T follicular helper cell (primary cell): ENCODE measurements at places on chromosomes 2 and 18.

DNA sequence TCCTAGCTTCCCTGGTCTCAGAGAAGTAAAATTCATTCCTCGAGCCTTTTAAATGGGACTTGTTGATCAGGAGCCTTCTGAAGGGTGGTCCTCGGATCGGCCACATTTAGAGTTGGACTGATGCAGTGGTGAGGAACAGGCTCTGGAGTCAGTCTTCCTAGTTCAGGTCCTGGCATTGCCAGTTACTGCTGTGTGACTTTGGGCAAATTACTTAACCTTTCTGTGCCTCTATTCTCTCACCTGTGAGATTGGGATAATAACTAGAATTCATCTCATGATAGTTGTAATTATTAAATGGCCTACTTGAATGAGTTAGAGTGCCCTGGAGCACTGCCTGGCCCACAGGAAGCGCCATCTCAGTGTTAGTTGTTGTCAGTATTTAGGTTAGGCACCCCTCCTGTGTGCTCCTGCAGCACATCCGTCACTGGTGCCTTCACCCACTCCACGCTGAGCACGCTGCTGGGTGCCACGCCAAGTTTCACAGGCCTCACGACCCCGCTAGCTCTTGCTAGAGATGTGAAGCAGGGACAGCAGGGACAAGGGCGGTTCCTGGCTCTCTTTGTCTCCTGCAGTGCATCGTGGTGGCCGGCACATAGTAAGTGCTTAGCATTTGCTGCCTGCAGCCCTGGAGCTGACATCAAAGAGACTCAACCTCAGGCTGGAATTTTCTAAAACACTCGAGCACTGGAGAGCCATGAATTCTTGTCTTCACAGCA lies 122.9 kb downstream of the FAM210A start:
- no peak for DNase-seq

DNA sequence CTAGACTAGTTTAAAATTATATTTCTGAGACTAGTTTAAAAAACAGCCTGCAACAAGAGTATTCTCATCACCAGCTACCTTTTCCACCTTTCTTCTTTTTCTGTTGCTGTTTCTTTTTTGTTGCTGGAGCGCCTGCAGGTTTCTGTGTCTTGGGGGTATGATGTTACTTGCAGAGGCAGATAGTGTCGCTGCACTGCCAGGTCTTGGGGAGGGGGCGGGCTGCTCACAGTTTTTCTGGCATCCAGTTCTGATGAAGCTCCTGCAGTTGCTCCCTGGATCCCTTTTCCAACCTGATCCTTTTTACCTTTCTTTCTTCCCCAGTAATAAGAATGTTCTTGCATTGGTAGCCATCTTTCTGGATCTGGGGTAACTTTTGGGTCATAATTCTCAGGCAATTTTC lies 8.0 kb upstream of the C18orf32 start:
- DNase-seq: no peak

DNA sequence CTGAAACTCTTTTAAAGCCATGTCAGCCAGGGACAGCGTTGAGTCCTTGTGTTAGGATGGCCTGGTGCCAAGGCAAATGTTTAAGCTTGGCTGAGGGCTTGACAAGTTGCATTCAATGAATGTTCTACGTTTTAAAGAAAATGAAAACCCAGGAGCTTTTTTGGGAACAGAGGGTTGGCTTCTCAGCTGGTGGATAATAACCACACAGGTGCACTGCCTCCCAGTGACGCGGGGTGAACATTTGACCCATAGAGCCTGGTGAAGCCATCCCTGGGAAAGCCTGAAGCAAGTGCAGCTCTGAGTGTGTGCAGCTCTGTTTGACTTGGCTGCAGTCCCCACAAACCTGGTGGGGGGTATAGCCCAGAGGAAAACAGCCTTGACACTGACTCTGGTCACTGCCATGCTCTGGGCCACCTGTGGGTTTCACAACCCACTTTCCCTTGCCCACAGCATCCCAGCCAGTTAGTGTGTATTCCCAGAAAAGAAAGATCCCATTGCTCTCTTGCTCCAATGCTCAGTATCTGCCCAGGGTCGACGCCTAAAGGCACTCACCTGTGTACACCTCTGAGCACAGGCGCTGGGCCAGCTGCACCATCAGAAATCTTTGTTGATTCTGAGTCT lies 874.9 kb downstream of the RNF144A start:
- DNase-seq: no peak

- DNase-seq: no peak
These were observed 80.3 kb downstream of the INSIG2 start for GRCh38 chr2:118168615-118169014.

DNA sequence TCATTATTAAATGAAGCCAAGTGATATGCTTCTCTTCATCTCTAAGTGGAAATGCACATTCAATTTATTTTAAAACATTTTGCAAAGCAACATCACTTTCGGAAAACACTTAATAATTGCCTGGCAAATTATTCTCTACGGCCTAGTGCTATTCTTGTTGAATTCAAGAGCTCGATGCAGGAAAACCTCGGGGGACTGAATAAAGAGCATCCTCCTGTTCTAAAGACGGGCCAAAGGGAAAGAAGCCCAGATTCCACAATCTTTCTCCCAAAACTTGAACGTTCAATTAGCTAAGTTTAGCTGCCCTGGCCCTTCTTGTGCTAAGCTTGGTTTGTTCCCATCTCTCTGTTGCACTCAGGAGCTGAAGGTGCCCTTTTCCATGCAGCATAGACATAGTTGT lies 23.2 kb upstream of the SEH1L start:
- no peak for DNase-seq

- no peak for DNase-seq
These were observed 403.7 kb downstream of the STK39 start for GRCh38 chr2:167843657-167844056.

DNA sequence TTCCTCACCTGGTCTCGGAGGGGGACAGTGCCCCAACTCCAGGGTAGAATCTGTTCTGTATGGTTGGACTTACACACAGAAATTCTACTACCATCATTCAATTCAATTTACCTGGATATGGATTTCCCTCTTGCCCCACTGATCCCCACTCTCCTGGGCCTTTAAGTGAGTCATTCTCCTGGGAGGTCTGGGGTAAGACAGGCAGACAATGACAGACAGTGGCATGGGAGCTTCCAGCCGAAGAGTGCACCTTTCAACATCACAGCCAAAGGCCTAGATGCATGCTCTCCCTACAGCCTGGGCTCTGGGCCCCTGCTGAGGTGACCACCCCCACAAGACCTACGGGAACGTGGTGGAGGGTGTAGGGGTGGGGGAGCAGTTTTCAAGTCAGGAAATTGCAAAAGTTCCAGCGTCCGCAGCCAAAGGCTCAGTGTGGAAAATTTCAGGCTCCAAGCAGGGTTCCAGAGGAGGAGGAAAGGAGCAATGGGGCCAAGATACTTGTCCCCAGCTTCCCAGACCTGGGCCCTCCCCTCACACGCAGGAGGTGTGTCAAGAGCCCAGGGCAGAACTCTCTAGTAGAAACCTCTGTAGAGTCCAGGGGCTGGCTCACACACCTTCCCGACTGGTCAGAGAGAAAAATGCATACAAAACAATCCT lies 296.4 kb downstream of the CYP26B1 start:
- no peak for DNase-seq

DNA sequence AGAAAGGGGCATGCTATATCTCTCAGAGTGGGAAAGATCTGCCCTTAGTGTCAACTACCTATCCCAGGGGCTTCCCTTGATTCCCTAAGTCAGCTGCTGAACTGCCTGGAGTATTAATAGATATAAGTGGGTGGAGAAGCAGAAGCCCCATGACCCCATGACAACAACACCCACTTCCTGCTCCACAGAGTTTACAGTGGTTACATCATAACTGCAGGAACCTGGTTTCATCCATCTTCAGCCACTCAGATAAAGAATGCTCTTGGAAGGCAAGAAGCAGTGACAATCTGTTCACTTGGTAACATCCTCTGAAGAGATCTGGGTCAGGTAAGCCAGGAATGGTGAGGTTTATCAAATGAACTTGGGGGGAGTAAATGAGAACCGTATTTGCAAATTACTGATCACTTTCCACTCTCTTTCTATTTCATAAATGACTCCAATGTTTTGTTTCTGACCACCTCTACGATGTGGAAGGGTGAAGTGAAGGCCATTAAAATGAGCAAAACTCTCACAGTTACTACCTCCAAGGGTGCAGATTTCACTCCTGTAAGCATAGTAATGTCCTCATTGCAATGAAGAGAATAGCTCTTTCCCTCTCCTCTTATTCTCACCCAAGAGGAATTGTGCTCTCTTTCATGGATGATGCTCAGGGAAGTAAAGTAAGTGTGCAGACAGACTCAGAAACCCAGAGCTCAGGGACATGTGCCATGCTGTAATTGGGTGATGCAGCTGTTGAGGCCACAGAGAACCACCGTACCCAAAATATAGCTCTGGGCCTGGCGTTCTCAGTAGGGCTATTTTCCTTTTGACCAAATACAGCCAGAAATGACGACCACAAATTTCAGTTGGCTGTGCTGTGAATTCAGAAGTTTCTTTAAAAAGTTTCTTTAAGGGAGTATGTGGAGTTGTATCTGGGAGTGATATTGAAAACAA lies 192.8 kb upstream of the APCDD1 start:
- DNase-seq: no peak

- no peak for DNase-seq
These were observed 252.1 kb downstream of the TSN start for GRCh38 chr2:122007577-122007976.

- no peak for DNase-seq
These were observed 244.6 kb upstream of the ACVR2A start for GRCh38 chr2:147600223-147600622.

- peak; percentile 18 for DNase-seq
These were observed 7.6 kb downstream of the ITGA6 start for GRCh38 chr2:172434821-172435605.

DNA sequence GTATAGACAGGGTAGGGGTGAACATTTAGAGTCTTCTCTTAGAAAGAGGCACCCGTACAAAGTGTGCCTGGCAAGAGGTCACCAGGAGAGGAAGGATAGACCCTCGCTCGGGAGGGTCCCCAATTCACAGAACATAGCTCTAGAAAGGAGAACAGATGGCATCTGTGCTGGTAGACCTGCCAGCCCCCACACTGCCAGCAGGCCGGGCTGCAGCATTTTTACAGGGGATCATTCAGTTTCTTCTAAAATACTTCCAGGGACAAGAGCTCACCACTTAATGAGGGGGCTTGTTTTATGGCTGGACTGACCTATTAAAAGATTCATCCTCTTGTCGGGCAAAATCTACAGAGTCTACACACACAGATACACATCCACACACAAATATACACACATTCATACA lies 149.9 kb downstream of the SEPTIN10 start:
- no peak for DNase-seq

GRCh38 chr2:216350214-216350791 lies 22.0 kb downstream of the MARCHF4 start:
- no peak for DNase-seq

DNA sequence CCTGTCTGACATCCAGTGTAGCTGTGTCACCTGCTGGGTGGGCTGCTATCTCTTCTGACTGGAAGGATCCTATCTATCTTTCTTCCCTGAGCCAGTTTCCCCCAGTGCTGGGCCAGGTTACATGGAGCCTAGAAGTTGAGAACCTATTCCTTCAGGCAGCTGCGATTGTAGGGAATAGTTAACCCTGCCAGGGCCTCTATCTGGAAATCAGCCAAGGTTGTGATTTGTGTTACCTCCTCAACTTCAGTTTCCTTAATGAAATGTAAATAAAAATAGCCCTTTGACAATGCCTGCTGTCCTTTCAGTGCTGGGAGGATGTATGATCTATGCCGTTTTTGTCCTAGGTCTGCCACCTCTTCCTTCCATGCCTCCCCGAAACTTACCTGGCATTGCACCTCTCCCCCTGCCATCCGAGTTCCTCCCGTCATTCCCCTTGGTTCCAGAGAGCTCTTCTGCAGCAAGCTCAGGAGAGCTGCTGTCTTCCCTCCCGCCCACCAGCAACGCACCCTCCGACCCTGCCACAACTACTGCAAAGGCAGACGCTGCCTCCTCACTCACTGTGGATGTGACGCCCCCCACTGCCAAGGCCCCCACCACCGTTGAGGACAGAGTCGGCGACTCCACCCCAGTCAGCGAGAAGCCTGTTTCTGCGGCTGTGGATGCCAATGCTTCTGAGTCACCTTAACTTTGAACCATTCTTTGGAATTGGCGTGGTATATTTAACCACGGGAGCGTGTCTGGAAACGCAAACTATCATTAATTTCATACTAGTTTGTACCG lies 36.6 kb downstream of the GORASP2 start:
- DNase-seq: no peak

DNA sequence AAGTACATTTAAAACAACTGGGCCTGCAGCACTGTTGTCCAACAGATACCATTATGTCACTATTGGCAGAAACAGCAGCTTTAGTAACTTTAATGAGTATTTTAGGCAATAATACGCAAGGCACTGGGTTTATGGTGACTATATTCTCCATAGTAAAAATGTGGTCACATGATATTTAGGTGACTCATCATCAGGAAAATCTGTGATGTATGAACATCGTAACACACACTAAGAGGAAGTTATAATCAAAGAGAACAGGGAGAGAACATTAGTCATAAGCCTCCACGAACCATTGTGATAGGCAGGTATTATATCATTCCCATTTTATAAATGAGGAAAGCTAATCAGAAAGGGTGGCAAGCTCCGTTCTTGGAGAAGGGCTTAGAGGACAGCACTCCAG lies 36.9 kb downstream of the RAPH1 start:
- DNase-seq: no peak

- no peak for DNase-seq
These were observed 1322.0 kb downstream of the LRP1B start for GRCh38 chr2:140808820-140809219.

DNA sequence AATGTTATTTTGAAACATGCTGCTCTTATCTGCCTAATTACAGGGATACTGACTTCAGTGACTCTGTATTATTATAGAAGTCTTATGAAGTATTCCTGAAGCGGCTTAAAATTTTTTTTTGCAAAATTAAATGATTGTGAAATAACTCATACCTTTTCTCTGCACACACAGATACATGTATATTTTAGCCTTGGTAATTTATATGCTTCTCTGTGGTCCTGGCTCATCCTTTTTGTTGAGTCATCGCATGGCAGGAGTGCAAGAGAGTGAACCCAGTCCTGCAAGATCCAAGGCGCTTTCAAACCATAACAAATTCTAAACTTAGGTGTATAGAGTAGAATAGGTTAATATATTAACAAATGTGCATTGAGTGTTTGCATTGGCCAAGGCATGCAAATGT lies 8.6 kb downstream of the CCNT2 start:
- no peak for DNase-seq

DNA sequence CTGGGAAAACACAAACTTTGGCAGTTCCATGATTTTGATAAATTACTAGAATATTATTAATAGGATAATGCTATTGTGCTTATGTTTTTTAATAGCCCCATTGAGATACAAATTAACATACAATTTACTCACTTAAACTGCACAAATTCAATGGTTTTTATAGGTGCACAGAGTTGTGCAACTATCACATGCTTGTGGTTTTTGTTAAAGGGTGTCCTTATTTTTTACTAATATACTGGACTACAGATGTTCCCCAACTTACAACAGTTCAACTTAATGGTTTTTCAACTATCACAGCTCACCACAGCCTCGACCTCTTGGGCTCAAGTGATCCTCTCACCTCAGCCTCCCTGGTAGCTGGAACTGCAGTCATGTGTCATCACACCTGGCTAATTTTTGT lies 76.6 kb downstream of the OSBPL1A start:
- DNase-seq: no peak

- no peak for DNase-seq
These were observed 59.9 kb upstream of the LRATD1 start for GRCh38 chr2:14572633-14573032.

GRCh38 chr2:37653805-37654378 lies 17.6 kb downstream of the CDC42EP3 start:
- no peak for DNase-seq

GRCh38 chr18:62759704-62760402 lies 44.5 kb downstream of the PHLPP1 start:
- no peak for DNase-seq

- DNase-seq: no peak
These were observed 124.6 kb downstream of the ASXL3 start for GRCh38 chr18:33702625-33703024.
